Left forelimb (tissue), 1 donor: ENCODE measurements at places on chromosomes 5 and 9.

DNA sequence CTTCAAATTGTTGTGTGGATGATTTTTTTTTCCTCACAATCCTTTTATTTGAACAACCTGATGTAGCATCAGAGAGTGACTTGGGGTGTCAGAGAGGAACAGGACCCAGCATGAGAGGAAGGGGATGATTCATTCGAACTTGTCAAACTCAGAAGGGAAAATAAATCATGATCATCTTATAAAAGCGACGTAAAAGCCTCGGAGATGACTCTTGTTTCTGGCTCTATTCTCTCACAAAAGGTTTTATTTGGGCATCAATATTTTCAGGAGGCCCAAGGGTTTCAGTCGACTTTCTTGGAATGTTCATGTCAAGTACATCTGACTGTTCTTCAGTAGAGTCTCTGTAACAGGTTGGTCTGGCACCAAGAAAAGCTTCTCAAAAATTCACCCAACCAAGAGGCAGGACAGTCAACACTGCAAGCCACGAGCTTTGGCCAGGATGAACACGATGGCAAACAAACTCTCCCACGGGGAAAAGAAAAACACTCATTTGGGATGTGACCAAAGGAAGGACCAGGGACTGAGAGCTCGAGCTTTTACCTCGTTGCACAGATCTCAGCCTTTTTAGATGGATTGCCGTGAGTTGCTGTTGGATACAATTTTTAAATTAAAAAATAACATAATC is 55.1 kb downstream of the ANKH start:
- no peak for DNase-seq

- DNase-seq, result no peak
Measured at GRCh38 chr9:636931-637591, 204.4 kb upstream of the DMRT1 start.

- no peak for DNase-seq
Measured at GRCh38 chr9:95188459-95188858, 129.1 kb downstream of the FANCC start.

- DNase-seq, result no peak
Measured at GRCh38 chr5:102450313-102450990, 48.3 kb downstream of the SLCO6A1 start.

- DNase-seq, result no peak
Measured at GRCh38 chr9:75200892-75201470, 112.7 kb downstream of the OSTF1 start.

- DNase-seq, result no peak
Measured at GRCh38 chr5:135534609-135535419, 950 bp downstream of the NEUROG1 start.

GRCh38 chr5:51373880-51374523 is 9.2 kb upstream of the ISL1 start:
- no peak for DNase-seq

- no peak for DNase-seq
Measured at GRCh38 chr5:137533963-137534362, 34.8 kb upstream of the SPOCK1 start.
